ENCODE measurements at places on chromosomes 3 and 15. TPM values are rescaled to one million over a fixed set of nuclear protein-coding genes. Genes with fewer than 3 reads are reported as not detected.
A peak's percentile ranks its signal among the peaks of the same experiment; 100 is the strongest.

GRCh38 chr3:21668012-21668411, 83.0 kb downstream of the ZNF385D start:
- H3K36me3 ChIP-seq, result no peaks in the 10 kb centered on the region
- no peak for DNase-seq
- H3K4me3 ChIP-seq, result no peak overlapping the region
- no peaks in the 10 kb centered on the region for H3K27me3 ChIP-seq

- no peaks in the 10 kb centered on the region for H3K36me3 ChIP-seq
- peaks cover 70% of the 10 kb centered on the region for H3K4me1 ChIP-seq
- peak overlapping the region; percentile 97 for H3K27ac ChIP-seq
- peak overlapping the region; percentile 76 for H3K4me3 ChIP-seq
Observed at GRCh38 chr15:96360581-96361308, 30.2 kb downstream of the NR2F2 start.

DNA sequence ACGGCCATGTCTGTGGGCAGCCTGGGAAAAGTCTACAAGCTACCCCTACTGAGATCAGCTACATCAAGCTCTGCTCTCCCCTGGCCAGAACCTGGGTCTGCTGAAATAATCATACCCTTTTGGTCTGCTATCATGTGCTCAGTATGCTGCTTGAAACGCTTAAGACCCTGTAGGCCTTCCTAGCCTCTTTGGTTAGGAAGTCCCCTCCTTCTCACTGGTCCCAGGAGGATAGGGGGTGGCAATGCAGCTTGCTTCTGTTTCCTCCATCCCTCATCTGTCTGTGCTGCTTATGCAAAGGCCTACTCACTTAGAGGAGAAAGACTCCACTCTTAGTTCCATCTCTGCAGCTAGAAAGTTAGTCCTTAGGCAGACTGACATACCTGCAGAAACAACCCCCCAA, 118.2 kb upstream of the RASGRP1 start:
- peaks cover under 1% of the 10 kb centered on the region for H3K4me1 ChIP-seq
- no peak overlapping the region for H3K4me3 ChIP-seq
- no peak overlapping the region for H3K27ac ChIP-seq
- peaks cover 14% of the 10 kb centered on the region for H3K27me3 ChIP-seq
- no peaks in the 10 kb centered on the region for H3K36me3 ChIP-seq
- DNase-seq, result no peak

DNA sequence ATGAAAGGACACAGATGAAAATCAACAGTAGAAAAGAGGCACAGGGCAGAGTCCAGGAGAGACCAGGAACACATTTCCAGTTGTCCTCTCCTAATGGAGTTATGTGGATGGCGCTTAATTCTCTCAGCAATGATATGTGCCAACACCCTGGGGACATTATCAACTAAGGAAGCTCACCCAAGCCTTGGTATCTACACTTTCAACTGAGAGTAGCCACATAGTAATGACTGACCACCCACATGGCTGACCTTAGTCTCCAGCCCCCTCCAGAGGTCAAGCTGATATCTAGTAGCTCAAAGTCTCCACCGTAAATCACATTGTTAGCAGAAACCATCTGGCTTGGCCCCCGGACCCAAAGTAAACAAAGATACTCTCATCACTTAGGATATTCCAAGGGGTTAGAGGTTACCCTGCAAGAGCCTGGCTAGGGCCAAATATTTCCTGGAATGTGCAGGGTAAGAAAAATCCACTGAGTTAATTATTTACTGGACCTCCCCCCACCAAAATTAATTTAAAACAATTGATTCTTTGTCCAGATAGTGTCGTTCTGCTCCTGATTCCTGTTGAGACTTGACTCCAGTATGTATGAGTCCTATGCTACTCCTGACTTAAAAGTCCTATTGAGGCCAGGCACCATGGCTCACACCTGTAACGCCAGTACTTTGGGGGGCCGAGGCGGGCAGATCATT, 24.8 kb downstream of the GABRR3 start:
- no peaks in the 10 kb centered on the region for H3K4me1 ChIP-seq
- no peak overlapping the region for H3K27ac ChIP-seq
- no peaks in the 10 kb centered on the region for H3K36me3 ChIP-seq
- no peak overlapping the region for H3K4me3 ChIP-seq
- DNase-seq, result no peak
- no peaks in the 10 kb centered on the region for H3K27me3 ChIP-seq

- H3K27ac ChIP-seq, result no peak overlapping the region
- H3K27me3 ChIP-seq, result no peaks in the 10 kb centered on the region
- no peak for DNase-seq
- H3K4me3 ChIP-seq, result no peak overlapping the region
- H3K36me3 ChIP-seq, result no peaks in the 10 kb centered on the region
Observed at GRCh38 chr3:175411946-175412345, 552.8 kb downstream of the NAALADL2 start.

- H3K4me3 ChIP-seq, result no peak overlapping the region
- DNase-seq, result no peak
- no peak overlapping the region for H3K27ac ChIP-seq
- peaks cover 8% of the 10 kb centered on the region for H3K27me3 ChIP-seq
Observed at GRCh38 chr15:79609506-79609905, 177.4 kb downstream of the MINAR1 start.

Gene DNAH12
- total RNA-seq, result 0.09 TPM

Gene SCG3
- total RNA-seq, result 8.1 TPM

Gene GOLGA8J
- 0.54 TPM for total RNA-seq

Gene ATP13A3
- 74.6 TPM for total RNA-seq

Gene VWA5B2
- total RNA-seq, result 0.36 TPM
